ENCODE measurements at places on chromosomes 11 and 22. TPM values are rescaled to one million over a fixed set of nuclear protein-coding genes. Genes with fewer than 3 reads are reported as not detected.

The ADM2 gene
- not detected for total RNA-seq

The OR4D5 gene
- not detected for total RNA-seq

The ACTN3 gene
- not detected for total RNA-seq

The GRK3 gene
- 45.6 TPM for total RNA-seq

The RGL4 gene
- 0.03 TPM for total RNA-seq

The ALDH3B2 gene
- not detected for total RNA-seq

The ARHGAP8 gene
- total RNA-seq = 32.4 TPM

The OR5D18 gene
- total RNA-seq = not detected

The PHF21B gene
- 5.8 TPM for total RNA-seq

The MS4A12 gene
- total RNA-seq = not detected

The FOLR1 gene
- total RNA-seq = 0.56 TPM

The EIF4ENIF1 gene
- total RNA-seq = 16.3 TPM

The SLC22A6 gene
- total RNA-seq = not detected
